ENCODE measurements at places on chromosomes 11 and 22.

- no peak for DNase-seq
These were observed 96.2 kb upstream of the TRIM77 start for GRCh38 chr11:89613911-89614310.

- peak; percentile 91 for DNase-seq
These were observed 203.1 kb upstream of the CADM1 start for GRCh38 chr11:115707180-115707905.

- no peak for DNase-seq
These were observed 155.7 kb downstream of the AASDHPPT start for GRCh38 chr11:106233191-106233590.

DNA sequence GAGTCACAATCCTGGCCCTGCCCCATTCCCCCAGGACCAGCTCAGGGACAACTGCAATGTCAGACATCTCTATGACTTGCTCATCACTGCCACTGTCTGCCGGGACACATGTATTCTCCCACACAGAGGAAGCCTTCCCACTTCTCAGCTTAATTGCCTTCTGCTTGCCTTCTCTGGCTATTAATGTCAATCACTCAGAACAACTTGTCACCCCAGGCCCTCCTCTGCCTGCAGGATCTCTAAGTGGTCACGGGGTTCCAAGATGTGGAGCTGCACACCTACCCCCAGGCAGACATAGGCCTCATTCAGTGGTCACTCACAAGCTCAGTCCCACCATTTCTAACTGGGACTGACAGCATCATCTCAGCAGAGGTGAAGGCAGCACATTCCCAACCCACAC is 15.1 kb downstream of the PLEKHA7 start:
- no peak for DNase-seq

DNA sequence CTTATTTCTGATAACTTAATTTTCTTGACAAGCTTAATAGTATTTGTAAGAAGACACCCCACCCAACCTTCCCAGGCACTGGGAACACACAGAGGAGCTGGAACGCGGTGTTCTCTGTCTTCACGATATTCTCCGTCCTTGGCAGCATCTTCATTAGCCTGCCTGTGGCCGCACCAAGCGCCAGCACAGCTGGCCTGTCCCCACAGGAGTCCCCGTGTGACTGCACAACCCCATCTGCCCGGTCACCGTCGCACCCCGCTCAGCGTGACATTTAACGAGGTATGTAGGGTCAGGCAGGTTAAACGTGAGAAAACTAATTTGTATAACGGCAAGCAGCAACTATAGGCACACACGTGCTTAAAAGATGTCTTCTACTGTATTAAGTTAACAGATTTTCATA is 293.3 kb downstream of the BRD1 start:
- DNase-seq, result no peak

GRCh38 chr11:129282634-129283033 is 90.5 kb upstream of the ARHGAP32 start:
- no peak for DNase-seq

DNA sequence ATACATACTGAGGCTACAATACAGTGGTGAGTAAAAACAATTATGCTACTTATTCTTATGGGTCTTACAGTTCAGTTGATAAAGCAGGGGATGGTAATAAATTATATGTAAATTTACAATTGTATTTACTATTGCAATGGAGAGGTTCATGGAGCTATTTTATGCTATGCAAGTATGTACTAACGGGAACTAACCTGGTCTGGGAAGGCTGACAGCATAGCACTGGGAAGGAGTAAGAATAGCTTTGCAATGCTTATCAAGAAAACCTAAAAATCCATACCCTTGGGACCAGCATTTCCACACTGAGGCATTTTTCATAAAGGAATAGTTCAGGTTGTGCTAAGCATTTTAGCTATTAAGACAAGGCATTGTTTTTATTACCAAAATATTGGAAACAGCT is 700.6 kb downstream of the NELL1 start:
- no peak for DNase-seq

DNA sequence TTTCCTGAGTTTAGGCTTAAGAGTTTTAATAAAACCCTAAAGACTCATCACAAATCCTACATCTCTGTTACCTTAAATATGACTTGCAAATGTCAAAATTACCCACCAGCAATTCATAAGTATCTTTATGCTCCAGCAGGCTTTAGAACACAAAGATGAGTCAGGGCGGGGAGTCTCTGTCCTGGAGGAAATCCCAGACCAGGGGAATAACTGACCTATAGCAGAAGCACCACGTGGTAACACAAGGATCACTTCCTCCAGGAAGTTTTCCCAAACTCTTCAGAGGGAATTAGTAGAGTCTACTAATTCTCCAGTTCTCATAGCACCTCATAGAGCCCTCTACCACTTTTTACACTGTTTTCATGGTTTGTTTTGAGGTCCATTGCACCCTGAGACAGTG is 217.0 kb downstream of the NAV2 start:
- DNase-seq, result no peak

GRCh38 chr22:27993201-27993635 is 74.2 kb upstream of the PITPNB start:
- DNase-seq, result no peak

GRCh38 chr11:9493492-9493891 is 32.7 kb downstream of the ZNF143 start:
- DNase-seq, result no peak

DNA sequence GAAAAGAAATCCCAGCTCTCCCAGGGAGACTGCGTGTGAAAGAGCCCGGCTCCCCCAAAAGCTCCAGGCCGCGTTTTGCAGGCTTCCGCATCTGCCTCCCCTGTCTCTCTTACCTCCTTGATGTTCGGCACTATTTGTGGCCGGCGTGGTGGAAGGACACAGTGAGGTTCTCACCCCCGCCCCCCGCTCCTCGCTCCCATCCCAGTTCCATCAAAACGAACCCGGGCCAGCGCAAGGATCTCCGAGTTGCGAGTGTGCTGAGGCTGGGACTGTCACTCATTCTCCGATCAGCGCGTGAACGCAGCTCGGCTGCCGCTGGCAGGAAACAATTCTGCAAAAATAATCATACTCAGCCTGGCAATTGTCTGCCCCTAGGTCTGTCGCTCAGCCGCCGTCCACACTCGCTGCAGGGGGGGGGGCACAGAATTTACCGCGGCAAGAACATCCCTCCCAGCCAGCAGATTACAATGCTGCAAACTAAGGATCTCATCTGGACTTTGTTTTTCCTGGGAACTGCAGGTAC is at the start of gene NCAM1:
NCAM1 (plus strand) TSS at position 275 of the 523 bp plus-strand sequence.
- peak; percentile 48 for DNase-seq

DNA sequence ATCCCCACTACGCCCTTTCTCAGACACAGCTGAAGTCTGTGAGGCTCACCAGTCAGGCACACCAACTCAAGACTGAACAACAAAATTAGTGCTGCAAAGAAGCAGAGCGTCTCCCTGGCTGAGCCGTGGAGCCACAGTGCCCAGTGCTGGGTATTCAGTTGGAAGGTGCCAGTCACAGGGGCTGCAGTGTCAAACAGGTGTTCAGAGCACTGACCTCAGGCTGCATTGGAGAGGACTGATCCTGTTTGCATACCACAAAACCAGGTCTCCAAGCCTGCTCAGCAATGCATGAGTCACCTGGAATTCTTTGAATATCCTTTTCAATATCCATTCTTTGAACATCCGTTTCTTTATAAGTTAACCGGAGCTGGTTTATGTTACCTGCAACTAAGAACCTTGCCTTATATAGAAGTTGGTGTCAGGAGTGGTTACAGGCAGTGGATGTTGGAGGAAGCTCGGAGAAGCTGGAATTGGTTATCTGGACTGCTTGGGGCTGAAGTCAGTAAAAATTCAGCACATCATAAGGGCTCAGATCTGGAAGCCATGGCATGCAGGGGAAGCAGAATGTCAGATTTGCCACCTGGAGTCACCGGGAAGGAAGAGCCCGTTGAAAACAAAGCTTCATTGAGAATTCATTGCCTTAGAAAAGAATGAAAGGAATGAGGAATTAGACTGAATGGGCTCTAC is 30.3 kb downstream of the PDGFB start:
- no peak for DNase-seq

GRCh38 chr11:16780146-16780545 is 41.7 kb downstream of the C11orf58 start:
- peak; percentile 51 for DNase-seq

DNA sequence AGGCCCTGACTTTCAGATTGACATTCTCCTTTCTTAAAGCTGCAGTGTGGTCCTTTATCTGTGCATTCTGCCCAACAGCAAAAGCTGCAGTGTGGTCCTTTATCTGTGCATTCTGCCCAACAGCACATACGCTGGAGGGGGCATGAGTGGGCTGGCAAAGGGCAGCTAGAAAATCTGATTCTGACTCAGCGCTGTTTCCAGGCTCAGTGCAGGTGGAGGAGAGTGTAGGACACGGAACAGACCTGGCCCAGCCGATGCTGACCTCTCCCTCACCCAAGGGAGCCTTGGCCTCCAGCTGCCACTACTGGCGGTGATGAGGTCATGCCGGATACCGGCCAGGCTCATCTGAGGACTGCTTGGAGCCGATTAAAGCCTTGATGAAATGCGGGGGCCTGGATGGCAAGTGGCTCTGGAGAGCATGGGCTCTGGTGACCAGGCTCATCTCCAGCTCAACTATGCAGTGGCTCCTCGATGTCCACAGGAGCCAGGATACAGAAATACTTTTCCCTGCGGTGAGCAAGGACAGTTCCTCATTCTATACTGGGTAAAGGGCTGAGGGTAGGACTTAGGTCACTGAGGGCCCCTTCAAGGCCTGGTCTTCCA is 84.6 kb downstream of the CLPB start:
- DNase-seq, result no peak

DNA sequence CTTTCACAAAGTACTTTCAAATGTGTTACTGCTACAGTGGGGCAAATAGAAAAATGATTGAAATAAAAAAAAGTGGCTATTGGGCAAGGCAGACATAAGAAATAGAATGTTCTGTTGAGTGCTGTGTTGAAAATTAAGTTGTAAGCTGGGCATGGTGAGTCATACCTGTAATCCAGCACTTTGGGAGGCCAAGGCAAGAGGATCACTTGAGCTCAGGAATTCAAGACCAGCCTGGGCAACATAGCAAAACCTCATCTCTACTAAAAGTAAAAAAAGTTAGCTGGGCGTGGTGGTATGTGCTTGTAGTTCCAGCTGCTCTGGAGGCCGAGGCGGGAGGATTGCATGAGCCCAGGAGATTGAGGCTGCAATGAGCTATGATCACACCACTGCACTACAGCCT is 26.9 kb upstream of the LDHA start:
- no peak for DNase-seq

DNA sequence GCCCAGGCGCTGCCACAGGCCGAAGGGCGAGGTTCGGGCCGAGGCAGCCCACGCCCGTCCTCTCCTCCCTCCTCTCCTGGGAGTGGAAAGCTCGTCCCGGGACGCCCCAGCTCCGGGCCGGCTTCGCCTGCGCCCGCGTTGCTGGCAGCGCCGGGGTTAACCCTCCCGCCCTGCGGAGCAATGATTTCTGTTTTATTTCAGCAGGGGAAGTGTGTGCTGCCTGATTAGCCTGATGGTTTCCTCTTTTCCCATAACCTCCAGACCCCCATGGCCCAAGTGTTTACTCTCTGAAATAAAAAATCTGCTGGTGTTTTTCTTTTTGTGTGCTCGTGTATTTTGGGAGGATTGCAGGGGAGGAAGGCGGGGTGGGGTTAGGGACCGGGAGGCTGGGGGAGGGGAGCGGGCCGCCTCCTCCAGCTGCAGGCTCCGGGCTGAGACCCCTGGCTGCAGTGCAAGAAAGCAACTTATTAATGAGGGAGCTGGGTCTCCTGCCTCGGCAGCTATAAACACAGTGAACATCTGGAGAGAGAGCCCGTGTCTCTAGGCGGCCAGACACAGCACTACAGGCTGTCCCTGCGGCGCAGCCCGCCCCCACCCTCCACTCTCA is 38.6 kb downstream of the ETS1 start:
- DNase-seq, result peak; percentile 60
